ENCODE measurements at places on chromosomes 16 and 17. TPM values are rescaled to one million over a fixed set of nuclear protein-coding genes. Genes with fewer than 3 reads are reported as not detected.

The DNAI2 gene
- not detected for polyA plus RNA-seq

The MPO gene
- polyA plus RNA-seq: 0.01 TPM

The PDPR gene
- 18.2 TPM for polyA plus RNA-seq

The SHBG gene
- polyA plus RNA-seq: 0.45 TPM

The ASPHD1 gene
- 0.77 TPM for polyA plus RNA-seq

The KRT39 gene
- polyA plus RNA-seq: 0.22 TPM

The CORO6 gene
- 7.0 TPM for polyA plus RNA-seq

DNA sequence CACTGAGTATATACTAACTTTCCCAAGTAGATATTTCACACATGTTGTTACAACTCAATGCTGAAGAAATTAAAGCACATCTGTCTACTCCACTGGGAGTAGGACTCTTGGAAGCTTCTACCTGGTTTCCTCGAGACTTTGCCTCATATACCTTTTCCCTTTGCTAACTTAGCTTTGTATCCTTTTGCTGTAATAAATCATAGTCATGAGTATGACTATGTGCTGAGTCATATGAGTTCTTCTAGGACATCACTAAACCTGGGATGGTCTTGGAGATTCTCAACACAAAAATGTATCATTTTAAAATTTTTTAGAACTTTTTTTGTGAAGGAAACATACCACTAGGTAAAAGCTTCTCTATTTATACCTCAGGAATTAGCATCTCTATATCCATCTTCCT, 39.8 kb downstream of the ABCA5 start:
- peak; percentile 15 for DNase-seq
- no peak overlapping the region for H3K27ac ChIP-seq
- H3K36me3 ChIP-seq: no peaks in the 10 kb centered on the region

DNA sequence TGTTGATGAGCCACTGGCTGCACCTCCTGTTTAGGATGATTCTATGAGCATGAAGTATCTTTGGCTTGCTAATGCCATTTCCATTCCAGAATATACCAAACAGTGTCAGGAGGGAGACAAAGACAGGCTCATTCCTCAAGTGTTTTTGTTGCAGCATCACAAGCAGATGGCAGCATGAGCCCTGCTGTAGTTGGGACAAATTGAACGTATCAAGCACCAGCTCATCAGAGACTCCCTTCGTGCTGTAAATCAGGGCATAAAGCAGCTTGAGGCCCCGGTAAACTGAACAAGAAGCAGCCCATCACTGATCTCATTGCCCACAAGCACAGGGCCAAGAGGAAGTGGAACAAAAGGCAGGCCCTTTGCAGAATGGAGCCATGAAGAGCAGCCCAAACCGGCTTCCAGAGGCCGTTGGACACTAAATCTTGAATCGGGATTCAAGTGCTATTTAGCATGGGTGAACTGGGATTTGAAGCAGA, 45.9 kb upstream of the HS3ST3A1 start:
- H3K27ac ChIP-seq: no peak overlapping the region
- no peaks in the 10 kb centered on the region for H3K36me3 ChIP-seq
- no peaks in the 10 kb centered on the region for H3K27me3 ChIP-seq
- H3K4me1 ChIP-seq: peaks cover 2% of the 10 kb centered on the region

DNA sequence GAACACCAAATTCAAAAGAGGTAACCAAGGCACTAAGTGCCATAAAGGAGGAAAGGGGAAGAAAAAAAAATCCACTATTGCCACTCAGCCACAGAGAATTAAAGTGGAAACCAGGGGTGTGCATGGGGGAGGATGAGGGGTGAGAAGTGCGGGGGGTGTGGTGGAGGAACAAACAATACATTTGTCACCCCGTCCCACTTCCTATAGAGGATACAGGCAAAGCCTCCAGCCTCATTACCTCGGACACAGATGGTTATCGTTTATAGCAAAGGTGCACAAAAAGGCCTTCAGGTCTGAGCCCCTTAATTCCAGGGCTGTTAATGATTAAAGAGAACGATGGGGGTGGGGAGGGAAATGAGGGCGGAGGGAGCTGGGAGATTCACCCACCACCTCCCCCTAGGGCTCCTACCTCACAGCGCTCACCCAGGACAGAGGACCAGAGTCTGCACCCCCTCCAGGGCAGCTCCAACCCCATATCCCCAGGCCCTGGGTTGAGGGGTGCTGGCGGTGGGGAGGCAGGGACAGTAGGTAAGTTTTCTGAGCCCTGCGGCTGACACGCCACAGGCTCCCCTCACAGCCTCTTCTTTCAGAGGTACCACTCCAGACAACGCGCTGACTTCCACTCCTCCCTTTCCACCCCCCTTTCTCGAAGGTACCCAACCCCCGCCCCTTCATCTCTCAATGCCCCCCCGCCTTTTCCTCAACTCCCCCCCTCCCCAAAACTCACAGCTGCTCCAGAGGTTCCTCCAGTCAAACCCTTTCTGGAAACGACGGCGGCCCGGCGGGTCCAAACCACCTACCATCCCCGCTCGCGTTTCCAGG, 470 bp downstream of the DCUN1D3 start:
- H3K4me3 ChIP-seq: peak overlapping the region; percentile 86
- H3K36me3 ChIP-seq: peaks cover 2% of the 10 kb centered on the region
- peaks cover 30% of the 10 kb centered on the region for H3K4me1 ChIP-seq

DNA sequence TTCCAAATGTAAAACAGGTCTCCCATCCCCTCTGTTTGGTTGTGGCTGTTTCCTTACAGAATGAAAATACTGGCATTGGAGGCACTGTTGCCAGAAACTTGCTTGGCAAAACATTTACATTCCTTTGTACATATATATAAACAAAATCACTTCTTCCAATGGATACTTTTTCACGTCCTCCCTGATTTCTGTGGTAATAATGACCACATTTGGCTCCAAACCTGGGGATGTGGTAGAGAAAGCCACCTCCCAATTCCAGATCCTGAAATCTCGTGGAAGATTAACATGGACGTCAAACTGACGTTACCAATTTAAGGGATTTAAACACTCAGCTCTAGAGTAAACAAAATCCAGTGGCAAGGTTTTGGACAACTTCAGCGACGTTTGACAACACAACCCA, 370.8 kb upstream of the ZFHX3 start:
- H3K36me3 ChIP-seq: no peaks in the 10 kb centered on the region
- H3K4me1 ChIP-seq: no peaks in the 10 kb centered on the region
- DNase-seq: peak; percentile 86
- no peaks in the 10 kb centered on the region for H3K27me3 ChIP-seq
- no peak overlapping the region for H3K4me3 ChIP-seq
- H3K27ac ChIP-seq: no peak overlapping the region

DNA sequence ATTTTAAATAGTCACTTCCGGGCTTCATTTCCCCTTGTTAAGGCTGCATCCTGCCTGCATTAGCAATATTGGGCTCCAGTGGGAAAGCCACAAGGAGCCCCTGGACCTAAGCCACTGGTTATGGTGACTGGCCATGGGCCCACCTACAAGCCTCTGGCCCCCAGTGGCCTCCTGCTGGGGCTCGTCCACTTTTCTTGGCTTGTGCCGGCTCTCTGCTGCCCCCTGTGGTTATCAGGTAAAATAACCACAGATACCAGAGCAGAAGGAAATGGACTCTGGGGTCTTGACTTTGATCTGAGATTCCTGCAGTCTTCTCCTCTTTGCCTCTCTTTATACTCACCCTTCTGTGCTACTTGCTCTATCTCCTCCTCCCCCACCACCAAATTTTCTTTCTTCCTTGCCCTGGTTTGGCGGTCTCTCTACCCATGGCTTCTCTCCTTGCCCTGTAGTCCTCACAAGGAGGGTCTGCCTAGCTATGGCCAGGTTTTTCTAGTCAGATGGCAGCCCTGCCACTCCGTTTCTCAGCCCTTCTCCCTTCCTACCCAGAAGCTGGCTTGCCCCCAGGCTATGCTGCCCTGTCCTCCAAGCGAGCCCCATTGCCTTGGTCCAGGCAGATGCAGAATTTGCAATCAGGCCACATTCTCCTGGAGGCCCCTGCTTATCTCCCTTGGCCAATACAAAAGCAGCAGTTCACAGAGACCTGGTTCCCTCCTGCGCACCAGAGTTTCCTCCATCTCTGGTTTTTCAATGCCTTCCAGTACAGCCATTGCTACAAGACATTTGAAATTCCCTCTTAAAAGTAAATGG, 82.9 kb upstream of the RCVRN start:
- H3K4me3 ChIP-seq: no peak overlapping the region
- no peak overlapping the region for H3K27ac ChIP-seq
- no peaks in the 10 kb centered on the region for H3K27me3 ChIP-seq
- DNase-seq: peak; percentile 40

DNA sequence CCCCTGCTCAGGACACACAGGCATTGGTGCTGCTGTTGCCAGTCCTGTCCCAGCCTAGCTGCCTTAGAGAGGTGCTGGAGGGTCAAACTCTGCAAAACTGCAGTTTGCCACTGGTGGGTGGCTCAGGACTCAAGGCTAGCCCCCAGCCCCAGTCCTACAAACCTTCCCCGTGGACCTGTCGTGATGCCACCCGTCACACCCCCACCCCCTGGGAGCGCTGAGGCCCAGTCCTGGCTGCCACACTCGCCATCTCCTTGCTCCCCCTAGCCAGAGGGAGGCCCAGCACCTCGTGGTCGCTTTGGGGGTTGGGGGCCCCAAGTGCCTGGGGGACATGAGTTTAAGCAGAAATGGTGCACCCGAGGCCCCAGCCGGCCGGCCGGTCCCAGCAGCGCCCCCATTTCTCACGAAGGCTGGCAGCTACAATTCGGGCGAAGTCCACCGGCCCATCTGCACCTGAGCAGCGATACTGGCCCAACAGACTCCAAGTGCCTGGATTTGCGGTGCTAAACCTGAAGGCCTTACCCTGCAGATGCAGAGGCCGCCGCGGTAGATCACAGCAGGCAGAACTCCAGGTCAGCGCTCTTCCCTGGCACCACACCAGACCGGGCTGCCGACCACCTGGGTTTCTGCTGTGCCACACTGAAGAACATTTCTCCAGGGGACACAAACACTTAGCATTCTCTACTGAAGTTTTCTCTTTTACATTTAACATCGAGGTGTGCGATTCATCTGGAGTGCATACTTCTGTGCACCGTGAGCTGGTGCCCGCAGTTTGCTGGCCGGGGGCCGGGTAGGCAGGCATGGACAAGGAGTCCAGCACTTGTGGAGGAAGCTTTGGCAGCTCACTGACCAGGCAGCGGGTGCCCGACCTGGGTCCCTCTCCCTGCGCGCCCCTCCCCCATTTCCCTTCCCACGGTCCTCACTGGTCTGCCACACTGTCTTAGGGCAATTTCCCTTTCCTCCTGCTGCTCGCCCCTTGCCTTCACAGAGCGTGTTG, 130.0 kb downstream of the KCNJ12 start:
- H3K27me3 ChIP-seq: peaks cover 9% of the 10 kb centered on the region
- no peak overlapping the region for H3K4me3 ChIP-seq
- no peak for DNase-seq
- no peaks in the 10 kb centered on the region for H3K36me3 ChIP-seq
- no peak overlapping the region for H3K27ac ChIP-seq

DNA sequence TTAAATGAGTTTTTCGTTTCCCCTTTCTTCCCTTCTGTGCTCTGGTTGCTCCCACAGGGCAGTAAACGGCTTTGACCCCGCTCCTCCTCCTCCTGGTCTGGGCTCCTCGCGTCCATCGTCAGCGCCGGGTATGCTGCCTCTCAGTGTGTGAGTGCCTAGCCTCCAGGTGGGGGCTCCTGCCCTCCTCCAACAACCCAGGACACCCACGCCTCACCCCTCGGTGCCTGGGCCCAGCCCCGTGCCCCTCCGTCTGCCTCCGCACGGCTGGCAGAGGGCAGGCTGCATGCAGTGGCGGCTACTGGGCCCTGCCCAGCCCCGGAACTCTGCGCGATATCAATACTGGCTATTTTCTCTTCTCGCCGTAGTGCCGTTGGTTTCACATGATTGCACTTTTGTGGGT, 31.2 kb downstream of the NDEL1 start:
- H3K4me1 ChIP-seq: peaks cover 8% of the 10 kb centered on the region
- peaks cover 31% of the 10 kb centered on the region for H3K36me3 ChIP-seq
- H3K4me3 ChIP-seq: no peak overlapping the region

GRCh38 chr16:69188716-69189115, 1.8 kb downstream of the SNTB2 start:
- peak overlapping the region; percentile 85 for H3K4me3 ChIP-seq
- no peaks in the 10 kb centered on the region for H3K36me3 ChIP-seq
- peak overlapping the region; percentile 64 for H3K27ac ChIP-seq
- H3K4me1 ChIP-seq: peaks cover 17% of the 10 kb centered on the region
- DNase-seq: peak; percentile 75

DNA sequence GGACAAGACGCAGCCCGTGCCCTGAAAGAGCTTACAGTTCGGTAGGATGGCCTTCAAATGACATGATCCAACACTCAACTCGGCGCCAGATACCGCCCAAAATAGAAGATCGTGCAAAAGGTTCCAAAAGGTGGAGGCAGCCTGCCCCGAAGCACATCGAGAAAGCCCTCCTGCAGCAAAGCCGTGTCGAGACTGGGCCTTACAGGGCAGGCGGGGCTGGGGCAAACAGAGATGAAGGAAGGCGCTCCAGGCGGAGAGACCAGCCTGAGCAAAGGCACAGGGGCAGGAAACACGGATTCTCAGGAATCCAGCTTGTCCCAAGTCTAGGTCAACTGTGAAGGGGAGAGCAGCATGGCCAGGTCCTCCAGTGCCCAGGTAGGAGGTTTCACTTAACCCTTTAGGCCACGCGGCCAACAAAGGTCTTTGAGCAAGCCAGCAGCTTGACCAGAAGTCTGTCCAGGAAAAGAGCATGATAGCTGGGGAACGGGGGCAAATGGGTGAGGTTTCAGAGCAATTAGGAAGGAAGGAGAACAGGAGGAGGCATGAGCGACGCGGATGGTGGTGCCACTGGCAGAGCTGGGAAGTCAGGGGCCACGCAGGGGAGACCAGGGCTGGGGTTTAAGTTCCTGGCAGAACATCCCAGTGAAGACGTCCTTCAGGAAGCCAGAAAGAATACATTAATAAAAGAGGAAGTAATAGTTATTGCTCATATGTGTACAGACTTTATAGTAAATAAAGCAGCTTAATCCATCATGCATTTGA, 21.2 kb upstream of the EIF1 start:
- no peak for DNase-seq
- H3K4me3 ChIP-seq: no peak overlapping the region
- H3K4me1 ChIP-seq: peaks cover 8% of the 10 kb centered on the region
- H3K27ac ChIP-seq: no peak overlapping the region
- H3K36me3 ChIP-seq: no peaks in the 10 kb centered on the region
- H3K27me3 ChIP-seq: no peaks in the 10 kb centered on the region

- H3K27me3 ChIP-seq: no peaks in the 10 kb centered on the region
- H3K27ac ChIP-seq: no peak overlapping the region
- DNase-seq: no peak
- H3K4me3 ChIP-seq: no peak overlapping the region
- no peaks in the 10 kb centered on the region for H3K36me3 ChIP-seq
- H3K4me1 ChIP-seq: peaks cover 3% of the 10 kb centered on the region
These were observed 83.0 kb downstream of the CMIP start for GRCh38 chr16:81527477-81528178.

- DNase-seq: peak; percentile 20
- no peak overlapping the region for H3K27ac ChIP-seq
- no peaks in the 10 kb centered on the region for H3K27me3 ChIP-seq
- peaks cover 35% of the 10 kb centered on the region for H3K4me1 ChIP-seq
- no peaks in the 10 kb centered on the region for H3K36me3 ChIP-seq
These were observed 51.5 kb downstream of the TENT4B start for GRCh38 chr16:50204453-50205108.

- H3K4me1 ChIP-seq: no peaks in the 10 kb centered on the region
- DNase-seq: no peak
- H3K36me3 ChIP-seq: no peaks in the 10 kb centered on the region
- H3K27me3 ChIP-seq: no peaks in the 10 kb centered on the region
- no peak overlapping the region for H3K27ac ChIP-seq
These were observed 65.5 kb downstream of the CDK5R1 start for GRCh38 chr17:32552280-32552679.

- no peaks in the 10 kb centered on the region for H3K4me1 ChIP-seq
- H3K4me3 ChIP-seq: no peak overlapping the region
These were observed 215.8 kb downstream of the CDH8 start for GRCh38 chr16:61820398-61820797.

- H3K4me1 ChIP-seq: no peaks in the 10 kb centered on the region
- no peak overlapping the region for H3K4me3 ChIP-seq
- no peaks in the 10 kb centered on the region for H3K27me3 ChIP-seq
- no peak overlapping the region for H3K27ac ChIP-seq
These were observed 26.5 kb downstream of the STAT3 start for GRCh38 chr17:42361781-42362186.
